ENCODE measurements at places on chromosomes 2 and 18. TPM values are rescaled to one million over a fixed set of nuclear protein-coding genes. Genes with fewer than 3 reads are reported as not detected.

XIRP2 gene
- not detected for total RNA-seq

CAPN14 gene
- total RNA-seq, result 0.07 TPM

HYCC2 gene
- total RNA-seq, result 24.4 TPM

REL gene
- 88.7 TPM for total RNA-seq
